ENCODE measurements at places on chromosomes 3 and 15.

DNA sequence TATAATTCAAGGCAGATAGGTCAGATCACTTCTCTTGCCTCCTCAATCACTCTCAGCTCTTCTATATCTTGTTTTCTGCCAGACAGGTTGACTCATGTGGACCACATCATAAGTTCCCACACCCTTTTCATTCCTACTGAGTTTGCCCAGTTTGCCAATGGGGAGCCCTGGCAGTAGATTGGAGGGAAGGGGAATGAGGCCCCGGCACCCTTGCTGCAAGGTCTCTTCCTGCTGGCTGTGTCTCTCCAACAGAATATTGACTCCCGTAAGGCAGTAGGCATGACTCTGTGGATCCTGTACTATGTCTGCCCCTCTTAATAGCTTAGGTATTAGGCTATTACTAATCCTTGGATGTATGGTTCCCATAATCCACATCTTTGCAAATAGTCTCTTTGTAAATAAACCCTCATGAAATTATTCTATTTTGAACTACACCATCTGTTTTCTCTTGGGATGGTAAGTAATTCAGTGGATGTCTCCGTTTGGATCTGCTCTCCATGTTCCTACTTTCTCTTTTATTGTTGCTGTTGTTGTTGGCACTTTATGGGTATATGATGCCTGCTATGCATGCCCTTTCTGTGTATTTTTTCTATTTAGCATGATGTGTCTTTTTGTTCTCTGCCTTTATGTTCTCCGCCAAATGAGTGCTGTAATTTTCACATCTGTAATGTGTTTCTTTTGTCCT lies 65.5 kb upstream of the DCBLD2 start:
- no peak for DNase-seq

GRCh38 chr3:65988411-65989180 lies 50.1 kb downstream of the MAGI1 start:
- DNase-seq: no peak

DNA sequence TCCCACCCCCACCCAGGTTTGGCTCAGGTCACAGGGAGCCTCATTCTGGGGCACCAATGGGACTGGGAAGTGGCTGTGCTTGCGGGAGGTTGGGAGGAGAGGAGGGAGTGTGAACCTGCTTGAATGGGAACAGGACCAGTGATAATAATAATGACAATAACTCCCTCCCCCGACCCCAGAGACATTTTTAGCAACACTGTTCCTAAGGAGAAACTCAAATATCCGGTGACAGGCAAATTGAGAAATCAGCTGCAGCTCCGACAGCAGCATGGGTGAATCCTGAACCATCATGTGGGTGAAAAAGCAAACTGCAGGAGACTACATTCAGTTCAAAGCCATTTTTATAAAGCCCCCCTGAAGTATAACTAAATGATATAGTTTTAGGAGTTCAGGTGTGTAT lies 11.6 kb upstream of the RPL29 start:
- no peak for DNase-seq

GRCh38 chr3:73626106-73626505 lies 1.4 kb upstream of the PDZRN3 start:
- DNase-seq: no peak

DNA sequence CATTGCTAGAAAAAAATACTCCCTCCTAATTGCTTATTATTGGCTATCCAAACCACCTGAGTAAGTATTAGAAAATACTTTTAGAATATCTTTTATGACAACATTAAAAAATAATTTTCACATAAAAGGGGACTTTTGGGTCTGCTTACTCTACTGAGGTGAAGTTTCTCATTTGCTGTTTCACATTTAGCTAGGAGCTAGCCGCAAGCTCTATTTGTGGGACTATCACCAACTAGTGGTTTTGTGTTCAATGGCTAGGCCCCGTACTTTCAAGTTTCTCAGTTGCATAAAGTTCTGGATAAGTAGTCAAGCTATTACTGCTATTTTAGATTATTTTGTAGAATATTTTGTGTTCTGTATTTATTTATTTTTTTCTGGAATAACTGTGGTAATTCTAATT lies 244.2 kb upstream of the SLITRK3 start:
- no peak for DNase-seq

DNA sequence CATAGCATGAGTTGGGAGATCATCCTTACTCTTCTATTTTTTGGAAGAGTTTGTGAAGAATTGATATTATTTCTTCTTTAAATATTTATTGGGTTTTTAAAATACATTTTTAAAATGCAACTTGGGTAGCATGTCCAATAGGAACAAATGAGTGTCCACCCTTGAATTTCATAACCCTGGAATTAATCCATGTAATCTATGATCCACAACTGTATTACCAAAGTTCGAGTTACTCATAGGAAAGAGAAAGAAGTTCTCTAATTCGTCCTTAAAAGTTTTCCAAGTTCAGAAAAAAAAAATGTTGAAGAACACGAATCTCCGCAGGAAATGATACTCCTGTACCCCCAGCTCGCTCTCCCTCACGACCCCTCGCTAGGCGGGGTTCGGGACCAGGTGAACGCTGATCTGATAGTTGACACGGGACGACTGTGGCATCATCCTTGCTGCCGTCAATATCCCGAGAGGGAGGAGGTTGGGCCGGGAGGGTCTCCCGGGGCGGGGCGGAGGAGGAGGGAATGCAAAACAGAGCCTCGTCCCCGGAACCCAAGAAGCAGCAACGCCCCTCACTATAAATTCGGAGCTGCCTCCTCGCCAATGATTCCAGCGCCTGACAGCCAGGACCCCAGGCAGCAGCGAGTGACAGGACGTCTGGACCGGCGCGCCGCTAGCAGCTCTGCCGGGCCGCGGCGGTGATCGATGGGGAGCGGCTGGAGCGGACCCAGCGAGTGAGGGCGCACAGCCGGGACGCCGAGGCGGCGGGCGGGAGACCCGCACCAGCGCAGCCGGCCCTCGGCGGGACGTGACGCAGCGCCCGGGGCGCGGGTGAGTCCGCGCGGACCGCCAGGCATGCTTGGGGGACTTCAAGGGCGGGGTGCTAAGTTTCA lies at the start of gene AGTR1:
Gene AGTR1 (plus strand): TSS at position 598 of the 884 bp plus-strand sequence. CDS start 43,133 bp downstream, outside the sequence.
- DNase-seq: no peak

GRCh38 chr3:107997671-107998070 lies 93.2 kb downstream of the CD47 start:
- DNase-seq: no peak

GRCh38 chr3:70815817-70816216 lies 503.4 kb upstream of the MDFIC2 start:
- DNase-seq: no peak
